ENCODE measurements at places on chromosomes 2 and 18. TPM values are rescaled to one million over a fixed set of nuclear protein-coding genes. Genes with fewer than 3 reads are reported as not detected.

RAB10 gene
- total RNA-seq: 104 TPM

GRCh38 chr2:149719695-149720094 is 132.1 kb upstream of the MMADHC start:
- no peak for DNase-seq

DNA sequence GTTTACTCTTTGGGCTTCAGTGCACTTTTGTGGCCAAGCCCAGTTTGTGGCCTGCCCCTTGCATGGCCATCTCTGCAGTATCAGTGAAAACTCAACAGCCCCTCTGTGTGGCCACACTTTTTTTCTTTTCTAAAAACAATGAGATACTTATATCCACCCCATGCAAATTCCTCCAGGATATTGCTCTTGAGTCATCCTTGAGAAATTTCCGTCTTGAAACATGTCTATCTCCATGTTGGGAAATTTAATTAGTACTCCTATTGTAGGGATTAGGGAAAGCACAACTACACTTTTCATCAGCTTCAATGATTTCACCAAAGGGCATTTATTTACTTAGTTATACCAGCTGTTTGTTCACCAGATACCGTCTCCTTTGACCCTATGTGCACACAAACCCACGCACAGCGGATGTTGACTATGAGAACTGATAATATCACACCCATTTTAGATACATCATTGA is 993.1 kb downstream of the TSN start:
- no peak for DNase-seq

KHK gene
- total RNA-seq: 7.1 TPM

NOL4 gene
- 0.58 TPM for total RNA-seq

GRCh38 chr2:134639265-134639664 is 79.5 kb downstream of the TMEM163 start:
- DNase-seq: no peak

- no peak for DNase-seq
These were observed 23.3 kb upstream of the MAPRE3 start for GRCh38 chr2:26946841-26947784.

Measured in sciatic nerve (tissue), 2 donors.